Fibroblast of villous mesenchyme (primary cell): ENCODE measurements at places on chromosomes 2 and 18. TPM values are rescaled to one million over a fixed set of nuclear protein-coding genes. Genes with fewer than 3 reads are reported as not detected.

DNA sequence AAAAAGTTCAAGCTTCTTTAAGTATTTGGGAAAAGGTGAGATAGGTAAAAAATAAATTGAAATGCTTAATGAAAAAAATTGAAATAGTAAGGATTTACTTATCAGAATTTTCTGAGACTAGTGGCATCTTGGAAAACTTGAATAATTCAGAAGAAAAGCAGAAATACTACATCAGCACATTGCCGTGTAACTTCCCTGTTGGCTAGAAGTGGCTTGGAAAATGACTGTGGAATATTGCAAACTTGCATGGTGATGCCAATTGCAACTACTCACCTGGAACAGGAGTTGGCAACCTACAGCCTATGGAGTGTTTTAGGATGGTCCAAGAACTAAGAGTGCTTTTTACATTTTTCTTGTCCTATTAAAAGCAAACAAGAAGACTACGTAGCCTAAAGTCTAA, 603.5 kb upstream of the VRK2 start:
- no peak for DNase-seq

- no peak for DNase-seq
These were observed 2.0 kb downstream of the NPC1 start for GRCh38 chr18:23584019-23584983.

RAB17 gene
- 0.43 and 0.64 TPM in 2 replicates for total RNA-seq

DNA sequence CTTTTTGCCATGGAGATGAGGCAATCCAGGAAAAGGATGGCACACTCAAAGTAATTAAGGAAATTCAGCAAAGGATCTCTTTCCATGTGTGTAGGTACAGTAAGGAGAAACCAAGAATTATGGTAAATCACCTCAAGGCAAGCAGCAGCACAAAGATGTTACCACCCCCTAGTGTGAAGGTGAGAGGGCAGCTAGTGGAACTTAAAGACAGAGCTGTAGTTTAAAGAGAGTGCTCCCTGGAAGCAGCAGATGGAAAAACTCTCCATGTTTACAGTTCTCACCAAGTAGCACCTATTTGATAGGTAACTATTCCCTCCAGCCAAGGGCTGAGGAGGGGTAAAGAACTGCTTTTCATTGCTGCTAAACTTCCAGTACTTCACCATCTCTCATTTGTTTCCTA, 860.4 kb upstream of the CRIM1 start:
- DNase-seq = no peak

GRCh38 chr2:36441816-36442215, 86.2 kb downstream of the CRIM1 start:
- DNase-seq = peak; percentile 64

EGR4 gene
- total RNA-seq = not detected in 2 replicates

GRCh38 chr2:209988010-209988409, 14.4 kb upstream of the RPE start:
- no peak for DNase-seq

FLACC1 gene
- 0.64 and 1.3 TPM in 2 replicates for total RNA-seq

UGT1A6 gene
- total RNA-seq = not detected in 2 replicates

GRCh38 chr2:176089843-176090395, 2.6 kb upstream of the HOXD13 start:
- DNase-seq = no peak

DNA sequence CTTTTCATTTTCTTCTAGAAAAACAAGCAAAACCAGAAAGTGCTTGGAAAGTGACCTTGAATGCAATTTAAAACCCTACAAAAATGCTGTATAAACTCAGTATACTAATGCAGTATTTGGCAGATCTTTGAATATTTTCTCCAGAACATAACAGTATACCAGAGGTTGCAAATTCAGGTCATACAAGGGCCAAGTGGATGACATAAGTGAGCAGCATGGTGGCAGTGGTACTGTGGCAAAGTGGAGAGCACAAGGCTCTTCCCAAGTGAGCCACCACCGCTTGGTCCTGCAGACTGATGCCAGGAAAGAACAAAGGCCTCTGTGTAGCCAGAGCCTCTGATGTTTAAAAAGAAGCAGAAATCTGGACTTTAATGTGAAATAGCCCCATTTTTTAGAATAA, 33.1 kb downstream of the METTL4 start:
- DNase-seq = no peak

DNA sequence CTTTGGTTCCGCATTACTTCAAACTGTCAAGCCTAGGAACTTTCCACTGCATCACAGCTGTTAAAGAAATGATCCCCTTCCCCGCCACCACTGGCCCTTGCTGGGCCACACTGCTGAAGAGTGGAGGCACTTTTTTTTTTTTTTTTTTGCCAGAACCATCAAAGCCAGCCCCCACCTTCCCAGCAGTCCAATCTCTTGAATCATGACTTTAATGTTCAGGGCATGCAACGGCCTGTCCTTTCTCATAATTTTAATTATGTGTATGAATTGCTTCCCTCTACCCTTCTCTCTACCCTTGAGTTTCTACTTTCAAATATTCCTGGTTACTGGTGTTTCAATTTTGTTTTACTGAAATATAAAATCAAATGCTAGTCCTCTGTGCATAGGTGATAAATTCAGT, 102.1 kb upstream of the LMAN1 start:
- no peak for DNase-seq

DNA sequence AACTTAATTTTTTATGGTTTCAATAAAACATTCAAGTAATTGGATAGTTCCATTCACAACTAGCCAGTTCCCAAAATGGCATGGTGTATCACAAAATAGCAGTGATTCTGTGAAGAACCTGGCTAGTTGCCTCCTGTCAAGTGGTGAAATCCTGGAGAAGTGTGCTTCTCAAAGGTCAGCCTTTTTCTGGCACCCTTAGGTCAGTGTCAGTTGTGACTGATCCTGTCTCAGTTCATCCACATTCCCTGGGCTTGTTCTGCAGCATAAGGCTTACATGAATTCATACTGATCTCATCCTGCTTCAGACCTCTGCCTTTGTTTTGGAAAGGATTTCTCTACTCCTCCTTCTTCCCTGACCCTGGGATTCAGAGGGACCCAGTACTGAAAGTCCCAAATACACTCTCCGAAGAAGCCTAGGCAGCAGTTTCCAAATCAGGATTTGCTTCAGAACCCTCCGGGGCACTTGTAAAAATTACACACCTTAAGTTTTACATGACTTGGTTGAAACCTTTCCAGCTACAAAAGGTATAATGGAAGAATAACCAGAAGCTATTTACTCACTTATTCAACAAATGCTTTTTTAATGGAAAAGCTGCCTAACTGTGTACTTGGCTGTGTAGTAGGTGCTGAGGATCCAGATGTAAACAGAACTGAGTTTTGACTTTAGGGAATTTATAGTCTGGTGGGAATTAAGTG, 11.0 kb downstream of the MAP3K20 start:
- peak; percentile 34 for DNase-seq

- no peak for DNase-seq
These were observed 337.1 kb upstream of the MAP2 start for GRCh38 chr2:209086761-209087160.

DNA sequence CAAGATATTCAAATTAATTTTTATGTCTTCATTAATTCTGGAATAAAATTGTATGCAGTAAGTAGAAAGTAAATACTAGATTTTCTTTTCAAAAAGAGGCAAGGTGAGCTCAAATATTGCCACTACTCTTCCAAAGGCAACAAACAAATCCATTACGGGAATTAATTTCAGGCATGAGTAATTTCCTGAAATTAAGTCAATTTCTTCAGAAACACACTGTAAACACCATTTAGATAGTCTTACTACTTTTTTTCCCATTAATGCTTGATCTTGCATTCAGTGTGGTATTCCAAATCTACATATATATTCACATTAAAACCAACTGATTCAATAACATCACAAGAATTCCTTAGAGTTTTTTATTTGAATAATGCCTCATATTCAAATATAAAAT, 1274.0 kb upstream of the CRIM1 start:
- no peak for DNase-seq

DNA sequence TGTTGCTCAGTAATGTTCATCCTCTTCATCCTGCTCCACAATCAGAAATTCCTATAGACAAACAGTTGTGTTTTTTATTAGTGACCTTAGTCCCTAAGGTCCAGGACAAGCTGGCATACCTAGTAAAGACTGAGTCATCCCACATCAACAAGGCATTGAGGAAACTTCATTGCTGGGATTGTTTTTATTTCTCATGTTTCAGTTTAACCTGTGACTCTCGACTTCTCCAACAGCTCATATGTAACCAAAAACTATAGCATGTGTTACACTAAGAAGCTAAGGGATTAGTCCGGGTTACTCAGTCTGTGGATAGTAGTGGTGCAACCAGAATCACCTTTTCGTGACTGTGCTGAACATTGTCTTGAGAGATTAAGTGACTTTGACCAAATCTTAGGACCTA, 292.1 kb downstream of the RDH14 start:
- DNase-seq = no peak

DNA sequence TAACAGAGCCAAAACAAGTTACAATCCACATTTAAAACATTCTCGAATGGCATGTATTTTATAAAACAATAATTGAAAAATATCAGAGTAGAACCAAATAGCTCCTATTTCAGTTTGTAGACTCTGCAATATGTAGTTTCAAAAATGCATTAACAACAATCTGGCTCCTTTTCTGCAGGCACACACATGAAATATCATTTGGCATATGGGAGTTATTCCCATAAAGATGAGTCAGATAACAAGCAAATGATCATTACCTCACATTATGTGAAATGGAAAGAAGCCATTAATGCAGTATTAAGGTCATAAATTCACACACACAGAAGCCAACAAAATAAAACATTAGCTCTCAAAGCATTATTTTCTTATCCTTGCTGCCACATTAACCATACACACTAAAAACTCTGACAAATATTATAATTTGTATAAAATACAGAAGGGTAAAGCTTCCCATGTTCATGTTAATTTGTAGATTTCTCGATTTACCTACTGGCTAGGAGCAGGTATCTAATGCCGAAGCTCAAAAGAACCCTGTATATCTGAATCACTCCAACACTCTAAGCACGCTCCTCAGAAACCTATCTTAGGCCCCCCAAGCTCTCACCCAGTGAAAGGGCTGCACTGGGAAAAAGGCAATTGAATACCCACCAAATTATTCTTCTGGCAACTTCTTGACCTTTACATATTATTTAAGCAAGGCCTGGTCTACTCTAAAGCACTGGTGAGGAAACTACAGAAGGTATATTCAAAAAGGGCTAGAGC, 13.8 kb downstream of the NBAS start:
- peak; percentile 24 for DNase-seq

- DNase-seq = no peak
These were observed 6.2 kb upstream of the MYL12B start for GRCh38 chr18:3255611-3256165.

DNA sequence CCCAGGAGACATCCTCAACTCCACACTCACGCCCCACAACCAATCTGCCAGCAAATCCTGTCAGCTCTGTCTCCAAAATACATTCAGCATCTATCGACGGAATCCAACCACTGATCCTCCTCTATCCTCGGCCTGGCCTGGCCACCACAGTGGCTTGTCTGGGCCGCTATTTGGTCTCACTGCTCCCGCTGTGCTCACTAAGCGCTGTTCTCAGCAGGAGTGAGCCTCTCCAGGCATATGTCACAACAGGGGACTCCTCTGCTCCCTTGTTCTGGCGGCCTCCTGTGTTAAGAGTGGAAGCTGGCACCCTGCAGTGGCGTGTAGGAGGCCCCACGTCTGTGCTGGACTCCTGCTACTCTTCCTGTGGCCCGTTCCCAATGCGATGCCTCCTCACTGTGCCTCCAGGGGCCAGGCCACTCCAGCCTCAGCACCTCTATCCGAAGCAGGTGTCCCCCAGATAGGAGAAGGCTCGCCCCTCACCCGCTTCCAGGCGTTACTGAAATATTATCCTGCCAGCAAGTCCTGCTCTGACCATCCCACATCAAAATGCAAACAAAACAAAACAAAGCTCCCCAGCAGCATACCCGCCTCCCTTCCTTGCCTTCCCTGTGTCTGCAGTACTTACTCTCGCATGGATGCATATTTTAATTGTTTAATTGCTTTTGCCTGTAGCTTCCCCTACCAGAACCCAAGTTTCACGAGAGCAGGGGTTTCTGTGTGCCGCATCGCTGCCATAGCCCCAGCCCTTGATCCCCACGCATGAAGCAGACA, 39.9 kb downstream of the CENPO start:
- DNase-seq = no peak

GRCh38 chr2:134451347-134451630, 197.4 kb downstream of the MGAT5 start:
- no peak for DNase-seq

HRH4 gene
- total RNA-seq = under 0.01 TPM in 1 of 2 replicates, not detected in the other

DNA sequence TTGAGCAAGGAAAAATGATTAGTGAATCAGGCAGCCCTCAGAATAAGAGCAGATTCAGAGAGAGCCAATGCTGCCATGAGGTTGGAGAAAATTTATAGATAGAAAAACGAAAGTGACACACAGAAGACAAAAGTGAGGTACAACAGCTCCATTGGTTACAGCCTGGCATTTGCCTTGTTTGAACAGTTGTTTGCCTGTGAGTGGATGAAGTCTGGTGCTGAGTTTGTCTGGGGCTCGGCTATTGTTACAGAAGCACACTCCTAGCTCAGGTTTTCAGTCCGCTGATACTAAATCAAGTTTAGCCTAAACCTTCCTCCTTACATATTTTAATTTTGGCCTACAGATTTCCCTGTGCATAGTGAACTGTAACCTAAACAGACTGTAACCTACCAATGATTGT, 387.8 kb upstream of the RAB12 start:
- DNase-seq = no peak

DNA sequence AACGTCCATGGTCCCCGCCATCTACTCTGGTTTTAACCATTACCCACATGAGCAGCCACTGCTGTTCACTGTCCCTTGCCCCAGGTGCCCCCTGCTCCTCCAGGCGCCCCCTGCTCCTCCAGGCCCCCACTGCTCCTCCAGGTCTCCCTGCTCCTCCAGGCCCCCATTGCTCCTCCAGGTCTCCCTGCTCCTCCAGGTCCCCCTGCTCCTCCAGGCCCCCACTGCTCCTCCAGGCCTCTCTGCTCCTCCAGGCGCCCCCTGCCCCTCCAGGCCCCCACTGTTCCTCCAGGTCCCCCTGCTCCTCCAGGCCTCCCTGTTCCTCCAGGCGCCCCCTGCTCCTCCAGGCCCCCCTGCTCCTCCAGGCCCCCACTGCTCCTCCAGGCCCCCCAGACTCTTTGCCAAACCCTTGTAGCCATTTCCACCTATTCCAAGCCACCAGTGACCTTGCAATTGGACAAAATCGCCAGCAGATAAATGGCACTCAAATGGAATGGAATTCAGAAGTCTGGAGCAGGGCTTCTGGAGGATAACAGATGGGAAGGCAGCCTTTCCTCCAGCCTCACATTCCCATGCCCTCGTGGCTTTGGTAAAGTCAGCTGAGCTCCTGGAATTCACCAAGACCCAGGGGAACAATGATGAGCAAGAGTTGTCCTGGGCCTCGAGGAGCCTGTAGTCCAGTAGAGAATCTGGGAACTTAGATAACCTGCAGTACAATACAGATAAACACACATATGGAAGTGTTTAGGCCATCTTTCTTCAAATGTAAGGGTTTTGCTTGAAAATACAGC, 13.3 kb upstream of the RPL31 start:
- peak; percentile 46 for DNase-seq

LGALSL gene
- 3.2 and 6.5 TPM in 2 replicates for total RNA-seq
